COR-L47 (cell line): ENCODE measurements at places on chromosomes 6 and 20.

DNA sequence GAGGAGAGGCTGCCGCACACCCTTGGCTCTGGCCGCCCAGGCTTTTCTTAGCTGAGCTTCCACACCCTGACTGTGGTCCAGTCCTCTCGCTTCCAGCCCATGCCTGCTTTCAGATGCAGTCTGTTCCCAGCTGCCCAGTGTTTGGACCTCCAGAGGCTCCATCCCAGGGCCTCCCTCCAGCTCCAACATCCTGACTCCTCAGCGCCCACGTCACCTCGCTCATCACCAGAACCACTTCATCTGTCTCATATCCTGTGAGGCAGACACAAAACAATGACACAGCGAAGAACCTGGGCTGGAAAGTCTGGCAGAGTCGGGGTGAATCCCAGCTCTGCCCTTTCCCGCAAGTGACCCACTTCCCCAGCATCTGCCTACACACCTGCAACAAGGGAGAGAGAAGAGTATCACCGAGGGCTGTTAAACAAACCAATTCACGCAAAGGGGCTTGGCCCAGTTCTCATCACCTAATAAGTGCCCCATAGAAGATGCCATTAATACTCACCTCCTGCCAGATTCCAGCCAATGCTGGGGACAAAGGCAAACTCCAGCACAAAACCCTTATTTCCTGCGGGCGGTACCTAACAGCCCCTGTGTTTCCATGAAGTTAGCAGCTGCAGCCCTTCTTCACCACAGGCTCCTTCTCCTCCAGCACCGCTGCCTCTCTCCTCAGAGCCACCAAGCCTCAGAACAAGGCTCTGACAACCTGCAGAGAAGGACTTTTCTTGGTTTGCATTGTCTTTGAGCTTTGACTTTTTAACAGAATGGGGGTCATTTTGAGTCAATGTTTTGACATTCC lies 133.4 kb upstream of the CDH4 start:
- no peak for DNase-seq

DNA sequence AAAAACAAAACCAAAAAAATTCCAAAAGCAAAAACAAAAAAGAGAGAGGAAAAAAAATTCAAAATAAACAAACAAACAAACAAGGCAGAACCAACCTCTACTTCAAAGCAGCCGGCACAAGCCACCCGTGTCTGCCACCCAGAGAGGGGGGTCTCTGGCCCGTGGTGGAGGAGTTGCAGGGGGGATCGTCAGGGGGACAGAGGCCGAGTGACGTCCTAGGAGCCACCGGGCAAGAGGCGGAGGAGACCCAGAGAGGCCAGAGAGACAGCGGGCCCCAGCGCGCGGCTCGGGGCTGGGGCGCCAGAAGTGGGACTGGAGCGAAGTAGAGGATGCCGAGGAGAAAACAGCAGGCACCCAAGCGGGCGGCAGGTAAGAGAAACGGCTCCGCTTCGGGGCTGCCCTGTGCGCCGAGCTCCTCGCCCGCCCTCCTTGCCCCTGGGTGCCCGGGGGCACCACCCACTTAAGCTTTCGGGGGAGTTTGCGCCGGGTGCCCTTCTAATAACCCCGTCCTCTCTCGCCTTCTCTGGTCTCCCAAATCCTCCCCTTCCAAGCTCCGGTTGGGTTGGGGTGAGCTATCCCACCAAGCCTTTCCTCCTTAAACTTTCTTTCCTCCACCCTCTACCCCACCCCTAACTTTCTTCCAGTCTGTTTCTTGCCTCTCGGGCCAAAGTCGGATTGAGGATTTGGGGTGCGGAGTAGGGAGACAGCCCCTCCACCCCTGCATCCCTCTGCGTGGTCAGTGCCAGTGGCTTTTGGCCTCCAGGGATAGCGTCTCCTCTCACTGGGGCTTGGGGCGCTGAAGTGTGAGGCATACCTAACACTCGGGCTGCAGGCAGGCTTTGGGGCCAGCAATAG lies 1.0 kb downstream of the TSHZ2 start:
- no peak for DNase-seq

DNA sequence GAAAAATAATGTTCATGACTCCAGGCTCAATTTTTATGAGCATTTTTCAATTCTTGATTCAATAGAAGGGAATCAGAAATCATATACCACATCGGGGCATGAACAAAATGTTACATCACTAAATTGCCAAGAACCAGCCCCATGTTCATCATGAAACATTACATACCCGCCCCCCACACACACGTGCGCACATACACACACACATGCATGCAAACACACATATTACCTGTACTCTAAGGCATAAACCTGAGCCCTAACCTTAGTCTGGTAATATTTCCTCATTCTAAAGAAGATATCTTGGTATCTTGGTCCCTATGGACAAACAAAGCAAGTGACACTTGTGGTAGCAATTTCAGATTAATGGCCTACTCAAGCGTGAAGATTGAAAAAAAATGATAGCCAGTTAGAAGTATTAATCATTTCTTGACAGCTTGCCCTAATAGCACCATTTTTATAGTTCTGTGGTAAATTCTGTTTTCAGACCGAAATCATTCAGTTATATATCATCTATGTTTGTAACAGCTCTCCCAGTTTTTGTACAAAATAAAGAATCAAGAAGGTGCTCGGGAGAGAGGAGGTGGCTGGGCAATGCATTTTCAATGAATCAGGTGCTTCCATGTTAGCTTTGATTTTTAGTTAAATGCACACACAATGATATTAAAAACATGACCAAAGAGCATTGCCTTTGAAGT lies 95.4 kb upstream of the DOK5 start:
- DNase-seq = no peak

DNA sequence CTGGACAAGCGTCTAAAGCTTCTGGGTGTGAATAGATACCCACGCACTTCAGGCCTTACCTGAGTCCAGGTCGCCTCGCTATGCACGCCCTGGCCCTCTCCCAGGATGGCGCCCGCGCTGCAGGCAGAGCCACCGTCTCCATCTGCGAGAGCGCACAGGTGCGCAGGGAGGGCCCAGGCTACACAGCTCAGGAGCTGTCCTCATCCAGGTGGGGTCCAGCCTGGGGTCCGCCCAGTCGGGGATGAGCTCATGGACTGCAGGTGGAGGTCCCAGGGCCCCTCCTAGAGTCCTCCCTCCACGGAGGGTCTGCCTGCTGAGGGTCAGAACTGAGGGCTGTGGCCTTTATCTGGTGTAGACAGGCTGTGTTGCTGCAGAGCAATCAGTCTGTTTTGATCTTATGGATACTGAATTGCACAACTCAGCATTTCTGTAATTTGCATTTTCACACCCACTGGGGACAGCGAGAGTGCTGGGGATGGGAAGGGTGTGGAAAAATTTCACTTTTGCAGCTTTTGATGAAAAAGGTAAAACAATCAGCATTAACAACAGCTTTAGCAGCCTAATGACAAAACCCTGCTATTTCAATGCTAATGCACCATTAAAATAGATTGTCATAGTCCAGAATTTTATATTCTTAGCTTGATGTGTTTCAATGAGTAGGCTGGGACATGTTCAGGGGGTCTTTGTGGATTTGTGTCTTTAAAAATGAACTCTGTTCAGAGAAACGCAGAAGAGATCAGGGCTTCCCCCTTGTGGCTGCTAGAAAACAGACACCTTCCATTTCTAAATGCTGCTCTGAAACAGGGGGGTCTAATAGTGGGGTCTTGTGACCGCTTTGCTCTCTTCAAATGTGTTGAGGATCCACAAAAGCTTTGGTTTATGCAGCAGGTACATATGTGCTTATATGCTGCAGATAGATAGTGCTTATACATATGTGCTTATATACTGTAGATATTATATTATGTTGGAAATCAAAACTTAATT lies 77.8 kb upstream of the PHACTR3 start:
- peak; percentile 7 for DNase-seq

DNA sequence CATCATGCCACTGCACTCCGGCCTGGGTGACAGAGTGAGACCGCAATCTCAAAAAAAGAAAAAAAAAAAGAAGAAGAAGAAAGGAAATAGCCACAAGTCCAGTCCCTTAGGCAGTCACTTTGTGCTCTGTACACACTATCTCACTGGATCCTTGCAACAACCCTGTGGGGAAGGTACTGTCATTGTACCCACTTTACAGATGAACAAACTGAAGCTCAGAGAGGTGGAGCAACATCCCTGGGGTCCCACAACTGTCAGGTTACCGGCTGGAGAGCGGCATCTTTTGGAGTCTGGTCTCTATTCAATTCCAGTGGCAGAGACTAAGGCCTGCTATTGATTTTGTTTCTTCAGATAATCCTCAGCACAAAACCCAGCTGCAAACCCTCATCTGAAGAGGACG lies 12.2 kb downstream of the BPIFA2 start:
- DNase-seq = no peak

GRCh38 chr6:166516251-166516884 lies 70.1 kb downstream of the RAMACL start:
- no peak for DNase-seq

GRCh38 chr20:39112178-39112743 lies 150.1 kb downstream of the DHX35 start:
- DNase-seq = peak; percentile 29

DNA sequence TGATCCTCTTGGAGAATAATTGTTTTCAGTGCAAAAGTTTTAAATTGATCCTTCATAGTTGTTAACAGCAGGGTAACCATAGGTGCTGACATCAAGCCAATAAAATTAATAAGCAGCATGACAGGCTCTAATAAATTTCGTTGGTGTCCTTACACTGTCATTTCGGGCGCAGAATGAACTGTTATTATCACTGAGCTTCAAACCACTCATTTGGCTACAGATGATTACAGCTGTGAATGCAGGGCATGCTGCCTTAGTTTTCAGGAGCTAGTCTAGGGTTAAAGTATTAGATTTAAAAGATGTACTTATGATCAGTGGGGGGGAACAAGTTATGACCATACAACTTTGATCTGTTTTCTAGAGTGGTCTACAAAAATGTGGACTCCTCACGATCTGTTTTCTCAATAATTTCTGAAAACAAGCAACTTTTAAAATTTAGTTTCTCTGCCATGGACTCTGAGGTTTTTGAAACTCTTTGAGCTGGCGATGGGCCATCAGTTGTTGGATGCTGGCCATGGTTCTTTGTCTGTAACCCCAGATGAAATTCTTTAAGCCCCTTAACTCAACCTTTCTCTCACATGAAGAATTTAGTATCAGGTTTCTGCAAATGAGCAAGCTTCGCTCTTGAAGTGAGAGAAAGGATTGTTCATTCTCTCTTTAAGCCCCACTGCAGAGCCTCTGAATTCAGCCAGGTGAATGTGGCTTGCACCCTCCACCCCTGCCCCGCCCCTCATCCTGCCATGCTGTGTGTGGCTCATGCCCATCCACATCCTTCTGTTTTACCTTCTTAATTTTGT lies 99.1 kb upstream of the MTHFD1L start:
- no peak for DNase-seq

GRCh38 chr6:1766654-1767053 lies 156.9 kb downstream of the FOXC1 start:
- DNase-seq = no peak

DNA sequence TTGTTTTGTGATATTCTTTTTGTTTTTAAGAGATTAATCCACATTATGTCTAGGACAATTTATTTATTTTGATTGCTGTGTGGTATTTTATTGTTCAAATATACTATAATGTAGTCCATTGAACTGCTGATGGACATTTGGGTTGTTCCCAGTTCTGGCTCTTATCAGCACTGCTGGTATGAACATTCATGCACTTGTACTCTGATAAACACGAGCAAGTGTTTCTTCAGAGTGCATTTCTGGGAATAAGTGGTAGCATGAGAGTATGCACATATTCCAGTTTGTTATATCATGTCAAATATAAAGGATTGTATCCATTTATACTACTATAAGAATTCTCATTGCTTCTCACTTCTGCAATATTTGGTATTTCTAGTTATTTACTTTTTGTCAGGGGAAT lies 7.1 kb downstream of the CALHM6 start:
- no peak for DNase-seq

- no peak for DNase-seq
These were observed 426.5 kb upstream of the RNF217 start for GRCh38 chr6:124535746-124536145.

DNA sequence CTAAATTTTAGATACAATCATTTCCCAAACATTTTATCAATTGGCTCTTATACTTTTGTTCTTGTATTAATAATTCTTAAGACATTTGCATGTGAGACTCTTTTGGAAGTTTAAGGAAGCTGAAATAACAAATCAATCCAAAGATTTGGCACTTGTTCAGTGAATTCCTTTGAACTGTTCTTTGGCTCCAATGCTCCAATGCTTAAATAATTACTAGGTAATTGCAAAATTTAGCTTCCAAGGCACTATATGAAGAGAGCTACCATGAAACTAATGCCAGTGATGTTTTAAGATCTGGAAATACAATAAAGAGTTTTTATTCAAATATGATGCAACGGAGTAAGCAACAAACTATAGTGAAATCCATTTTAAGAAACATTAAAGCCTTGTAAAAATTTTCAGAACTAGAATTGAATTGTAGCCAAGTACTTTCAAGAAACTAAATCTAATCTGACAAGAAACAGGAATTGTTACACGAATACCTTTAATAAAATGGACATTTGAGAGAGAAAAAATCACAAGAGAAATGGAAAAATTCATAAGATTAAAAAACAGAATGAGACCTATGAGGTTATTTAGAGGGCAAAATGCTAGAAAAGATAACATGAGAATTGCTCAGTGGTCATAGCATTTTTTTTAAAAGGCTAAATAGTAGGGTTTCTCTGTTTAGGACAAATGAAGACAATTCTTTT lies 43.6 kb upstream of the SMLR1 start:
- no peak for DNase-seq

GRCh38 chr6:139841794-139842215 lies 467.4 kb upstream of the CITED2 start:
- no peak for DNase-seq

DNA sequence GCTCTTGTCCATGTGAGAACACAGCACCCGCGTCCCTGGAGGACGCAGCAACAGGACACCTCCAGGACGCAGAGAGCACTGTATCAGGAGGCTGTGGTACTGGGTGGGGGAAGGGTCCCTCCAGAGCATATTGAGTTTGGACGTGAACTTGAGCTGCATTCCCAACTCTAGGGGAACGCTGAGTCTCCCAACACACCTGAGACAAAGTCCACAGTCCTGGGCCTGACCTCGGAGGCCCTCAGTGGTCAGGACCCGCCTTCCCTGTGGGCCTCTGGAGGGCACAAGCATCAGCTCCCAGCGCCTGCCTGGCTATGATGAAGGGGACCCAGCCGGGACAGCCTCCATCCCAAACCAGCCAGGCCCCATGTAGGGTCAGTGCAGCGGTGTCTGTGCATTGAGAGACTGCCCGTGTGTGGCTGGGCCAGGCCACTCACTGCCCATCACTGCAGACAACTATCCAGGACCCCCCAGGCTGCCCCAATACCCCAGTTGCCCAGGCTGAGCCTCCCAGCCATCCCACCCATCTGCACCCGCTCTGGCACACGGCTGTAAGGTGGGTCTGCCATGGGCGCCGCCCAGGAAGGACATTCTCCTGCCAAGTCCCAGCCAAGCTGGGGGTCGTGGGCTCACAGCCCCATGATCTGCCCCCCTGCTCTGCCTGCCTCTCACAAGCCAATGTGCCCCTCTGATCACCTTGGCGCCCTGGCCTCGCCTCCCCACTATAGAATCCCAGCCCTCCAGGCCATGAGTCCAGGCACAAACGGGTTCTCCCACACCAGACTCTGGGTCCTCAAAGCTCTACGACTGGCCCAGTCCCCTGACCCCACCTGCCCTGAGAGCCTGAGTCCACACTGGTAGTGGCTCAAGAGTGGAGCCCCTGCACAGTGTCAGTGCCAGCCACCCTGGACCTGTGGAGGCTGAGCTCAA lies 115.7 kb downstream of the TAF4 start:
- DNase-seq = no peak

GRCh38 chr6:129653746-129654145 lies 56.2 kb downstream of the ARHGAP18 start:
- DNase-seq = no peak
